Activated T-helper 2 cell treated with anti-CD3 and anti-CD28 coated beads, Interferon-gamma antibody, Interleukin-2, Interleukin-4, amounts not matched to agents 10 μg/mL and 5 μg/mL and 100 μg/mL, durations not matched to agents 14 hours and 24 hours and 36 hours (primary cell): ENCODE measurements at places on chromosomes 2 and 18.

DNA sequence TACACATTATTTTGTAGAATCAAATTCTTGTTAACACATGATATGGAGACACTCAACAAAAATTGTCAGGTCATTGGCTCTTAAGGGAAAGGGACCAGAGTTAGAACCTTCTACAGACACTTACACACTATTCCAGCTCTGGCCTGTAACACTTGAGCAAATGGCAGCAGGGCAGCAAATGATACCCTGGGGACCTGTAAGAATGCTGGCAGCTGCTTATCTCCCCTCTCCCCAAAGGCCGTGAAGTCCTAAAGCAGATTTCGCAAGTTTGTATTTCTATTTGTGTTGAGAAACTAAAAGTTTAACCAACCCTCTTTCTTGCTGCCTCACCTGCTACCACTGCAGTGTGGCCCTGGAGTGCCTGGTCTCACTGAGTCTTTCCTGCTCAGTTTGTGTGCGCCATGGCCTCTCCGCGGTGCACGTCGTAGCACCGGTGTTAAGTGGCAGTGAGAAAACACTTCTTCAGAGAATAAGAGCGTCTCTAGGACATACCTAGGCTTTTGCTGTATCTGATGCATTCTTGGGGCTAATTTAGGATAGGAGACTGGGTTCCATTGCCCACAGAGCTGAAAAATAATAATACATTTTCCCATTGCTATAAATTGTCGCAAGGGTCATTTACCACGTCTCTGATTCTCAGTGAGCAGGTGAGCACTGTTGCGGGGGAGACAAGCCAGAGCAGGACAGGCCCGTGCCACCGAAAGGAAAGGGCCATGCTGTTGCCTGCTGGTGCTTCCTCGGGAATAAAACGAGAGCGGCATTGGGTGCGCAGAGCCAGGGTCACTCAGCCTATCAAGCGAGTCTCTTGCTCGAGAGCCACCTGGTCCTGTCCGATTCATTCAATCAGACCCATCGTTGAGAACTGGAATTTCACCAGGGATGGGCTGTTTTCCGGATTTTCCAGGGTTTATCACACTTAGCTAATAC is 204.9 kb downstream of the PTGR3 start:
- DNase-seq: no peak

DNA sequence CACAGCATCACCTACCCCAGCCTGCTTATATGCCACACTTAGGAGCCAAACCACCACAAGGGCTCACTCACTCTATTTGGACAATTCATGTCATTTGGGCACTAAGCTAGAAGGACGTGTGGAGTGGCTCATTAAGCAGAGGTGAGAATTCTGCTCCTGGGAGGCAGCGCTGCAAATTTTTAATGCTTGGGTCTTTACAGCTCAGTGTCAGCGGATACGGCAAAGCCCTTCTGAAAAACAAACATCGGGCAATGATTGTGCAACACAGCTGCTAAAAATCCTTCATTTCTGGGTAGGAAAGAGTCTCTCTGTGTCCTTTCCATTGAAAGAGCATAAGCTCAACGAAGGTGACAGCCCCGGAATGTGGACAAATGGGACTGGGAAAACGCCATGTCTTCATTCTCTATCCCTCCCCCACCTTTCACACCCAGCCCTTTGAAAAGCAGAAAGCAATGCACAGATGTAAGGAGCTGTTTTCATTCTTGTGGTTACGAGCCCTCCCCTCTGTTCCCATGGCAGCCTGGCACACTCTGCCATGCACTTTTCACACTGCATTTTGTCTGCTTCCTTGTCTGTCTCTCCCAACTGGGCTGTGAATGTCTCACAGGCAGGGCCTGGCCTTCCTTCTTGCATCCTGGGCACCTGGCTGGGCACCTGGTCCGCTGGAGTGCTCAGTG is 16.0 kb downstream of the TMEM177 start:
- no peak for DNase-seq

DNA sequence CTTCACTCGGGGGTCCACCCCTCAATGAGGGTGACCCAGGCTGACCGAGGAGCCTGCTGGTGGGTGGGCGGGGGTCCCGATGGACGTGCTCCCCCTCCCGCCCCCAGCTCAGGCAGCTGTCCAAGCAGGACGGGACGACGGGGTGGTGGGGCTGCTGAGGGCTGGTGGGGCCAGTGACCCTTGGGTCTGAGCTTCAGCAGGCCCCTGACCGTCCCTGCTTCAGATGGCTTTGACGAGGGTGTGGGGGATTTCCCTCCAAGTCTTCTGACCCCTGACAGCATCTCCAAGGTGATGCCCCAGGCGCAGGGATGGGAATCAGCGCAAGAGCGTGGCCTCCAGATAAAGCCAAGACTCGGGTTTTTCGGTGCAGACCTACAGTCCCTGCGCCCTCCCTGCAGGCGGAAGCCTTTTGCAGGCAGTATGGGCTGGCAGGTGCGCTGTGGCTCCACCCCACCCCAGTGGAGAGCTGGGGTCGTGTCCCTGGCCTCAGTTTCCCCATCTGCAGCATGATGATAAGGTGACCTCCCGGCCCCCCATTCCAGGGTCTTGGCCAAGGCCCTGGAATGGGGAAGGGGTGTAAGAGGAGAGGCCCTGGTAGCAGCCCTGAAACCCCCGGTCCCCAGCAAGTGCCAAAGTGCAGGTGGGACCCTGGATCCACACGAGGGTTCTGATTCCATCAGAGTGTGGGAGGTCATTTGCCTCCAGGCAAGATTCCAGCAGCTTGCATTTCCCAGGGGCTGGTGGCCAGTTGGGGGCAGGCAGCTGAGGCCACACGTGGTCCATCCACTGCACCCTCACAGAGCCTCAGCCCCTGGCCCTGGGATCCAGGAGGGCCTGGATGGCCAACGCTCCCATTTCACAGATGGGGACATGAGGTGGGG is 8.7 kb downstream of the CROCC2 start:
- DNase-seq: no peak

DNA sequence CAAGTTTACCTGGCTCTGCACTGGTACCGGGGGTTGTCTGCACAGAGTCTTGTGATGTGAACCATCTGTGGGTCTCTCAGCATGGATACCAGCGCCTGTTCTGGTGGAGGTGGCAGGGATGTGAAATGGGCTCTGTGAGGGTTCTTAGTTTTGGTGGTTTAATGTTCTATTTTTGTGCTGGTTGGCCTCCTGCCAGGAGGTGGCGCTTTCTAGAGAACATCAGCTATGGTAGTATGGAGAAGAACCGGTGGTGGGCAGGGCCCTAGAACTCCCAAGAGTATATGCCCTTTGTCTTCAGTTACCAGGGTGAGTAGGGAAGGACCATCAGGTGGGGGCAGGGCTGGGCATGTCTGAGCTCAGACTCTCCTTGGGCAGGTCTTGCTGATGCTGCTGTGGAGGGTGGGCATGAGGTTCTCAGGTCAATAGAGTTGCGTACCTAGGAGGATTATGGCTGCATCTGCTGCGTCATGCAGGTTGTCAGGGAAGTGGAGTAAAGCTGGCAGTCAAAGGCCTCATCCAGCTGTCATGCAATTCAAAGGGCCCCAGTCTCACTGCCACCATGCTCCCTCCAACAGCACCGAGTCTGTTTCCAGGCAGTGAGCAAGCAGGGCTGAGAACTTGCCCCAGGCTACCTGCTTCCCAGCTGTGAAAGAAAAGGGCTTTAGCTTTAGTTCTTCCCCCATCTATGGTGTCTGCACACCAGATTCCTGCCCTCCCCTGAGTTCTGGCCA is 278.0 kb downstream of the METTL4 start:
- no peak for DNase-seq

DNA sequence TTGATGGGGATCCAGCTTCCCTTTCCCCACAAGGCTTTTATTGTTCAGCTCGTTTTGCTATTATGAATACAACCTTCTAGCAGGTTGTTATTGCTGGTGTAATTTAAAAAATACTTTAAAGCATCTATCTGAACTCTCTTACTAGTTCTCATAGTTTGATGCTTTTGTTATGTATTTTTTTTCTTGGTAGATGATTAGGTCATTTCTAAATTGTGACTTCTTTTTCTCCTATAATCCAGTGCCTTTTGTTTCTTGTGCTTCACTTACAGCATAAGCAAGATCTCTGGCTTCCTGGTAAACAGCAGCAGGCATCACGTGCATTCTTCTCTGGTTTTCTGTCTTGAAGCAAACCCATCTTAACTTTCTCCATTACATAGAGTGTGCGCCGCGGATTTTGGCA is 96.1 kb downstream of the FAM168B start:
- DNase-seq: no peak

- DNase-seq: no peak
These were observed 1.2 kb downstream of the KCNG2 start for GRCh38 chr18:79798999-79799370.

GRCh38 chr2:224982910-224983711 is 59.2 kb downstream of the DOCK10 start:
- no peak for DNase-seq

GRCh38 chr18:46325895-46326294 is 221.7 kb downstream of the HAUS1 start:
- no peak for DNase-seq

DNA sequence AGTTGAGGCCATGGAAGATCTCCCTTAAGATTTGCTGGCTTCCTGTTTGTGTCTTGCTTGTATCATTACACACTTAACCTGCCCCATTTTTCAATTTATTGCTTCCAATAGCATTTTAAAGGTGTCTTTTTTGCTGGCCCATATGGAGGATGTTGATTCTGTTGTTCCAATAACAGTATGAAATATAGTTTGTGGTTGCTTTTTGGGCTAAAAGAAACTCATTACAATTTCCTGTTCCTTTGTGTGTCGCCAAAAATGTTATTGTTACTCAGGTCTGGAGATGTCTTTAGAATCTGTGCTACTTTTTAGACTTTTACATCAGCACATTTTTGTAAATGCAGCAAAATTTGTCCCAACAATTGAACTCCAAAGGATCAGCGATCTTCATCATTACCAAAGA is 234.0 kb upstream of the ITGA4 start:
- DNase-seq: no peak

- no peak for DNase-seq
These were observed 111.8 kb upstream of the CNTNAP5 start for GRCh38 chr2:123913143-123913735.

DNA sequence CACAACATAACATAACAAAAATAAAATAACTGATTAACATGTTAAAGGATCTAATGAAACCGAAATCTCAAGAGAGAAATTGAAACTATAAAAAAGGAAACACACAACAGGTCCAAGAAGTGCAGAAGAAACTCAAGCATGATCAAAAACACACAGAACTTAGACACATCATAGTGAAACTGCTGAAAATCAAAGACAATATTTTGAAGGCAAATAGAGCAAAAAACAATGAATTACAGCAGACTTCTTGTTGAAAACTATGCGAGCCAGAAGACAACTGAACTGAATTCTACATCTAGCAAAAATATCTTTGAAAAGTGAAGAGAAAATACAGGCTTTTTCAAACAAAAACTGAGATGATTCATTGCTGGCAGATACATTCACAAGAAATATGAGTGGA is 61.3 kb downstream of the UGP2 start:
- no peak for DNase-seq

DNA sequence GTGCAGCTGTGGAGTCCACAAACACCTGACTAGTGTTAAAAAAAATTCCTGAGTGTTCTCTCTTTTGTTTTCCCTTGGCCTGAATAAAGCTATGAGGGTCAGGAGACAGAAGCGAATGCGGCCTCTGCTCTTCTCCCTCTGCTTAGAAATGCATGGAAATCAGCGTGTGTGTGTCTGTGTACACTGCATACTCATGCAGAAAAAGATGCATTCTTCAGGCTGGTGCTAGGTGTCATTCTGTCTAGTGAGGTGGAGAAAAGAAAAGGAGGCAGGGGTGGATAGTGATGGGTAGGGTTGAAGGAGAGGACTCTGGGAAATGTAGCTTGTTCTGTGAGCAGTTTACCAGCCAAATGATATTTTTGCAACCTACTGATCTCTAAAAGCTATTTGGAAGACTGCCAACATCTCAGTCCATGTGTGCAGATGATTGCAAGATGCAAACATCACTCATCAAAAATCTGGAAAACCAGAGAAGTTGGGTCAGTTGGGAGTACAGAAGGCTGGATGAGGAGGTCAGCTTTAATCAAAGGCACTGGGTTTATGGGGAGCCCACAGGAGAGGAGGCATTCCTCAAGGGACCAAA is 177.7 kb downstream of the INSIG2 start:
- DNase-seq: no peak

DNA sequence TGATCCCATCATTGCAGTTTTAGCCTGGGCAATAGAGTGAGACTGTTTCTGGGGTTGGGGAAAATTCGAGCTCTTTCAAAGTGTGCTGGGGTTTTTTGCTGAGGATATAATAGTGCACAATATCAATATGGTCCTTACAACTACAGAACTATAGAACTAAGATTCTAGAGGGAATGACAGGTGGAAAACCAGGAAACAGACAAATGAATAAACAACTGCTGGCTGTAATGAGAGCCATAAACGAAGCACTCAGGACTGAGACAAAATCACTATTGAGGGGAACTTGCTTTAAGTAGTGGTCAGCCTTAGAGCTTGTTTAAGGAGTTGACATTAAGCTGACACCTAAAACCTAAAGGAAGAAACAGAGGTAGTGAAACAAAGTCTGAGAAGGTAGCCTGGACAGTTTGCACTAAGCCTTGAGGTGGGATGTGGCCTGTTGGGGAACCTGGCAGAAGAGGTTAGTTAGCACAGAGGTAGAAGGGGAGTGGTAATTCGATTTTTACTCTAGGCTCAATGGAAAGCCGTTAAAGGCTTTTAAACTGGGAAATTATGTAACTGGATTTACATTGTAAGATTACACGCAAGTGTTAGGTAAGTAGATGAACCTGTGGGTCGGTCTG is 33.8 kb downstream of the LCLAT1 start:
- DNase-seq: no peak

DNA sequence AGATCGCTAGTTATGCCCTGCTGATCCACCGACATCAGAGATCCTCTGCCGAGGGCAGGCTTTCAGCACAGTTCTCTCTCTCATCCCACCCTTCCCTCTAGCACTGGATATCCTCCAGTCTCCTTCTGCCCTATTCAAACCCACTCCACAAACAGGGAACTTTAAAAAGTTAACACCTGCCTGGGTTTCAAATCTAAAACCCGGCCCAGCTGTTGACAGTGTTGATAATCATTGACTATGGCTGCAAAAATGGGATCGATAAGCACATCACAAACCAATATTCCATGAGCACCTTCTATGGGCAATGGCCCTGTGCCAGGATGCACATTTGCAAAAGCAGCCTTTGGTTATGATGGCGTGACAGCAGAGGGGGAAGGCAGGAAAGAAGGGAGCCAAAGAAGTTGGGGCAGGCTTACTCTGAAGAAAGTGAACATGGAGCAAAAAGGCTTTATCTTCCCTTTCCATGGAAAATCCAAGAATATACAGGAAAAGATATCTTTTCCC is 482.3 kb upstream of the KLHL29 start:
- no peak for DNase-seq

DNA sequence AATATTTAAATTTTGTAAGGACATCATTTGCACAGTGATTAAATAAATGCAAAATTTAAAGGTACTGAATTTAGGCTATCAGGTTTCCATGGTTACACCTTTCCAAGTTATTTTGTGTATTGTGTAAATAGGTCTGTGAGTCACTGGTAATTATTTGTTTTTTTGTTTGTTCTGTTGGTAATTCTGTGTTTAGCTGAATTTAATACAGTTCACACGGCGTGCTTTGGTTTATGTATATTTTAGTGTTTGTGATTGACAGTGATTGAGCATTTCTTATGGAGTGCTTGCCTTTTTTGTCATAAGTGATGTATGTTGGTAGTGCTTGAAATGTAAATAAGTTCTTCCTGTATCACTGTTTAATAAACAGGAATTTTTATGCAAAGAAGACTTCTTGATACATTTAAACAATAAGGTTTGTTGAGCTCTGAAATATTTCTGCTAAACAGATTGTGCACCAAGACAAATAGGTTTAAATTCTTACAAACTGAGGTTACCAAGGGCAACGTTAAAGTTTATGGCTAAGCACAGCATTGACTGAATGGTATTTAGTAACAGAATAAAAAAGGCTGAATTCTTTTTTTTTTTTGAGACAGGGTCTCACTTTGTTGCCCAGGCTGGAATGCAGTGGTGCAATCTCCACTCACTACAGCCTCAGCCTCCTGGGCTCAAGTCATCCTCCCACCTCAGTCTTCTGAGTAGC is 38.3 kb upstream of the DLX1 start:
- no peak for DNase-seq
